Suppressor macrophage treated with lipopolysaccharide for 1 hour (primary cell): ENCODE measurements at places on chromosomes 1 and 21.

GRCh38 chr21:33642896-33643657, 776 bp downstream of the ITSN1 start:
- DNase-seq = peak; percentile 48

DNA sequence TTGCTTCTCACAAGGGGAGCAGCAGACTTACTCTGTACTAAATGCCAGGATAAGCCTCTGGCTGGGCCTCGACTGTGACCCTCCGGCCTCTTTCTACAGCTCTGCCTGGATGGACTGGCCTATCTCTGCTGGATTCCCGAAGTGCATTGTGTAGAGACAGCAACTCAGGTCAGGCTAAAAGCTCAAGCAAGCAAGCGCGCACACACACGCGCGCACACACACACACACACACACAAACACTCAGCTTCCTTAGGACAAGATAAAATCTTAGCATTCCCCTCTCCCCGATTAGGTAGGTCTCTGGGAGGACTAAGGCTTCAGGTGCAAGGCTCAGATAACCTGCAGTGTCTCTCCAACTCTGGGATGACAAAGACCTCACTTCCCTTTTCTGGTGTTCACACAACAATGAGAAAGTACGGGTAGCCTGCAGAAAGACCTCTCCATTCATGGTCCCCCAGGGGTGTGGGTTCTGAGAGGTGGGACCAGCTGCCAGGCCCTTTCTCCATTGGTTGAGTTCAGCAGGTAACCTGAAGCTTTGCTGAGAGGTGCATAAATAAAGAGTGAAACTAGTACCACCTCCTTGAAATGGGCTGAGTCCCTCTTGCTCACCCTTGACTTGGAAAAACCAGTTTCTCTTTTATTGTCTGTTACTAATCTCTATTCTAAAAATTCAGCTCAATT, 155.1 kb upstream of the CAMK1G start:
- DNase-seq = peak; percentile 10

- no peak for DNase-seq
These were observed 87.5 kb downstream of the COL24A1 start for GRCh38 chr1:86068841-86069756.

- DNase-seq = peak; percentile 59
These were observed 16.3 kb downstream of the LYPLAL1 start for GRCh38 chr1:219189952-219190351.

DNA sequence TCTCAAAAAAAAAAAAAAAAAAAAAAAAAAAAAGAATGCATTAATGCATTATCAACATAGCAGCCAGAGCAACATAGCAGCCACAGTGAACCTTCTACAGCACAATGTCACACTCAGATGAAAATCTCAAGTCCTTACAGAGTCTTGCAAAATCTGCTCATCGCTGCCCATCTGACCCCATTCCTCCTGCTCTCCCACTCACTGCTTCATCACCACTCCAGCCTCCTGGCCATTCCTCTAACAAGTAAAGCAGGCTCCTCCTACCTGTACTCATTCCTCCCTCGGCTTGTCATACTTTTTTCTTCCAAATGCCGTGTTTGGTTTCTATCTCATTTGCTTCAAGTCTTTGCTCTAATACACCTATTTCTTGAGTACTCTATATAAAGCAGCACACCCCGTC, 29.5 kb downstream of the BRINP2 start:
- no peak for DNase-seq

DNA sequence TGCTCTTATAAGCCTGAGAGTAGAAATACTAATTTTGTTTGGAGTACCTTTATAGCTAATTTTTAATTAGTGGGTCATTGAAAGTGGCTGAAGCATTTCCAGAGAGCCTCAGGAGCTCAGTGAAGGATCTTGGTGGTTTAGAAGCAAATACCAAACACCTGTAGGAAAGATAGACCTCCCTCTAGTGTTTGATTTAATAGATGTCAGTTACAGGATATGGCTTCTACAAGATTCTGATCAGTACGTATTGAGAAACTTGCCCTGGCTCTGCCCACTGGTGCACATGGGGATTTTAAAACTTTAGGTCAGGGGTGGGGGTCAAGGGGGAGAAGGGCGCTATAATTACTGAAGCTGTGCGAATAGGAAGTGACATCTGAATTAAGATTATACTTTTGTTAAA, 122.2 kb downstream of the POU2F1 start:
- no peak for DNase-seq

GRCh38 chr1:65050735-65051134, 84.4 kb upstream of the JAK1 start:
- no peak for DNase-seq

- no peak for DNase-seq
These were observed 68.8 kb upstream of the DNAH14 start for GRCh38 chr1:224860488-224861338.

DNA sequence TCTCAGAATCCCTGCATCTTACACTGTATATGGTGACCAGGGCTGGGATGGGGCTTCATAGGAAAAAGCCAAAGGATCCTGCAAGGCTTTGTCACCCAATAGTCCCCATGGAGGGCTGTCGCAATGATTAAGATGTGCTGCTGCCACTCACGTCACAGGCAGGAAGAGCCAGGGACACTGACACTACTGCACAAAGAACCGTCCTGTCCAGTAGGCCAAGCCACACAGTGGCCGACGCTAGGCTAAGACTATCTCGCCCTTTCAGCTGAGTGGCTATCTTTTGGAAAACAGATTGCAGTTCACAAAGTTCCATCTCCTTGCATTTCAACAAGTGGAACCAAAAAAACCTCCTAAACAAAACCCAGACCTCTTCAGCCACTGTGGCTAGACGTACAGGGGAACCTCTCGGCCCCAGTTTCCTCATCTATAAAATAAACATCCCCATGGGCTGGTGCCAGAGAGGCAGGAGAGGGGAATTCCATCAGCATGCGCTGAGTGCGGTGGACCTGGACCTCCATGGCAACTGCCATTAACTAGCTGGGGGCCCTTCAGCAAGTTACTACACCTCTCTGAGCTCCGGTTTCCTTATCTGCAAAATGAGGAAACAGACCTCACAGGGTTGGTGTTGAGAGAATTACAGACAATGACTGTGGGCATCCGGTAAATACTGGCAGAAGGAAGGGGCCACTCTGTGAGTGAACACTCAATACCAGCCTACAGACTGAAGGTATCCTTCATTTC, 8.7 kb downstream of the CAPZB start:
- peak; percentile 78 for DNase-seq

- no peak for DNase-seq
These were observed 233.3 kb downstream of the SETD4 start for GRCh38 chr21:35827004-35827403.

DNA sequence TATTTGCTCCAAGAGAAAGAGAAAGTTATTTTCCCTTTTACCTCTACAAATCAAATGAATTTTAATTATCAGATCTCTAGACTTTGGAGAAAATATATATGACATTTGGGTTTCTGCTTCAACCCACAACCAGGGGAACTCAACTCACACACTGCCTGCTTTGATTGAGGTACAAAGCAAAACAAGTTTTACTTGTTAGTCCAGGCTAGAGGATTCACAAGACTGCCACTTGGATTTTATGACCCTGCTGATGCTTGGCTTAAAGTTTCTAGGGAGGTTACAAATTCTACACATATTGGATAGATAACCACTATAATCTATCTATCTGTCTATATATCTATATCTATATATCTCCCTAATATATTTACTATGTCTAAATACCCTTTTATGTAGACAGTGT, 467.3 kb upstream of the RGS18 start:
- DNase-seq = no peak

- no peak for DNase-seq
These were observed 133.1 kb downstream of the CAMTA1 start for GRCh38 chr1:6918186-6918924.

GRCh38 chr1:211876851-211877590, 46.5 kb upstream of the LPGAT1 start:
- DNase-seq = no peak

GRCh38 chr1:185152187-185152767, 4.5 kb downstream of the TRMT1L start:
- no peak for DNase-seq

- no peak for DNase-seq
These were observed 178.6 kb downstream of the GPR52 start for GRCh38 chr1:174626031-174627025.

GRCh38 chr1:214186103-214186824, 94.7 kb upstream of the SMYD2 start:
- DNase-seq = no peak

DNA sequence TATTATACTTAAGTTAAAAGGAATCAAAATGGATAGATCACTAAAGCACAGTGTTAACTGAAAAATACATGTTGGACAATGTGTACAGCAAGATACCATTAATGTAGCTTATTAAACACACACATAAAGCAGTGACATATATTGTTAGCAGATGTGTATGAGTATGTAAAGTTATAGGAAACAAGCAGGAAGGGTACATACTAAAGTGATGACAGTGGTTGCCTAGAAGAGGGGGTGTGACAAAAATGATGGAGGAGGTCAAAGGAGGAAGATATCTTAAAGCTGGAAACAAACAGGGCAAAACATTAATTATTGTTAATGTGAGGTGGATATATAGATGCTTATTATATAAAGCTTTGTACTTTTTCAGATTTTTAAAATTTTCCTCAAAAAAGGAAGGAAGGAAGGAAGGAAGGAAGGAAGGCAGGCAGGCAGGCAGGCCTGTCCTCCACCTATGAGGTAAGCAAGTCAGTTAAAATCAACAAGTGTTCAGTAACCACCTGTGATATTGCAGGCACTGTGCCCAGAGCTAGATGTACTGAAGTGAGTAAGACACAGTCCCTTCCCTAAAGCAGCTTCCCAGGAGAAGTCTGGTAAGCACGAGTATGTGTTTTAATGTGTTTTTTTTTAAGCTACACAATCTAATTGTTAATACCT, 252.9 kb upstream of the NR5A2 start:
- no peak for DNase-seq

- DNase-seq = no peak
These were observed 28.7 kb upstream of the TRAPPC10 start for GRCh38 chr21:43983390-43983789.

- DNase-seq = no peak
These were observed 121.6 kb downstream of the RGS7 start for GRCh38 chr1:241235256-241235897.

DNA sequence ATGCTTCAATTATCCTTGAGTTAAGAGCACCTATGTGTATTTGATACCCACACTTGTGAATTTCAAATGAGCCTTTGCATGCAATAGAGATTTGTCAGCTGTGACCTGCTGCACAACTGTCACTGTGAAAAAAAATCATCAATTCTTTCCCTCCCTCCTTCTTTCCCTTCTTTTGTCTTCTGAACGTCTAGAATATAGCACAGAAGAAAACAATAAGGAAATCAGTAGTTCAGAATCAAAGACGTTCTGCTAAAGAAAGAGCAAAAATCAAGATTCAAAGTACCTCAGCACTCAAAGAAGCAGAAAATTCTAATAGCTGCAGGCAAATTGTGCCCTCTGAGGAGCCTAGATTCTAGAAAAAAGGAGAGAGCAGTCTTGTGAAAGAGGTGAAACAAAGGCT, 1.7 kb upstream of the FMN2 start:
- no peak for DNase-seq

DNA sequence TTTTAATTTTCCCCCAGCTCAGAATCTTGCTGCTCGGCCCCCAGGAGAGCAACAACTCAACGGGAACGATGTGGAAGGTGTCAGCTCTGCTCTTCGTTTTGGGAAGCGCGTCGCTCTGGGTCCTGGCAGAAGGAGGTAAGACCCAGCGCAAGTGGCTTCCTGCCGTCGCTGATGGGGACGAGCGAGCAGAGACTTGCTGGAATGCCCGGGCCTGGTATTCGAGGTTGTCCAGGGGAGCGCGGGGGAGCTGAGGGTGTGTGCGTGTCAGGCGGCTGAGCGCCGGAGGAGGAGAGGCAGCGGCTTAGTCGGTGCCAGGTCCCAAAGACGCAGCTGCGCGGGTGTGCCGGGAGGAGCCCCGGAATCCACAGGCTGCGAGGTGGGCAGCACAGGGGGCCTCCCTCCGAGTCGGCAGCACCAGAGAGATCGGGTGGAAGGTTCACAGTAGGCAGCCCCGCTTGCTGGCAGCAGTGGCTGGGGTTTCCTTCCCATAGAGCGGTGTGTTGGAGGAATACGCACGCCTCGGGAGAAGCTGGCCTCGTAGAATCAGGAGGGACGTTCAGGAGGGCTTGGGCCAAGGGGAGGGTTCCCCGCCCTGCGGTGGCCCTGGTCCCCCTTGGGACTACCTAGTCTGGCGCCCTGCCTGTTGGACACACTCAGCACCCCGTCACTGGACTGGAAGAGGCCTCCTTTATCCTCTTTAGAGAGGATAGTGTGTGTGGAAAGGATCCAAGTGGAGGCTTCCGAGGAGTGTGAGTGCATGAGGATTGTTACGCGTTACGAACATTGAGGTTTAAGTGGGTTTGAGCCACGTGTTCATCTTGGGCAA, 547 bp downstream of the PDPN start:
- no peak for DNase-seq
